ENCODE measurements at places on chromosomes 4 and X.

DNA sequence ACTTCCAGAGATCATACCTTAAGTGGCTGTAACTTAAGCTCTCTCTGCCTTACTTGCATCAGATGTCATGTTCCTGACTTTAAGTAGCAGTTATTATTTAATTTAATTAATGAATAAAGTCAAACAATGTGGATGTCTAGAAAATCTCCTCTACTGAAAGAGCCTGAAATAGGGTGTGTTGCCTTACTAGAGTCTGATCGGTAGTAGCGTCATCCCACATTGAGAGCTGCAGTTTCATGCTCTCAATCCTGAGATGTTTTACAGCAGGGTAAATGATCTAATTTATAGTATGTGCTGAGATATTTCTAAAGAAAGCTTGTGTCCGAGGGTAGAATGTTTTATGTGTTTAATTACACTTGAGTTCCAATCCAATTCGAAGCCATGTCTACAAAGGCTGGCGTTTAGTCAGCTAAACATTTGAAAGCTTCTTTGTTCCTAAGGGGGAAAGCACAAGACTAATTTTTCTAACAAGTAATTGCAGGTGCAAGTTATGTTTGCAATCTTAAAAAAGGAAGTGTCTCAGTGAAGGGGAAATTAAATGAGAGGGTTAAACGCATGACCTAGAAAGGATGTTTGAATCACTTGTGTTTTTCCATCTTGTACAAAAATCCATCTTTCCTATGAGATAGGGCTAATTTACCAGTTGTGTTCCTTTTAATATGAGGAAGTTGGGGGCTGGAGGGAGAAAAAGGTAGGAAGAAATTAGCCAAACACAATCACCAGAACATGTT, 391.0 kb upstream of the MAGEB2 start:
- no peak for DNase-seq

DNA sequence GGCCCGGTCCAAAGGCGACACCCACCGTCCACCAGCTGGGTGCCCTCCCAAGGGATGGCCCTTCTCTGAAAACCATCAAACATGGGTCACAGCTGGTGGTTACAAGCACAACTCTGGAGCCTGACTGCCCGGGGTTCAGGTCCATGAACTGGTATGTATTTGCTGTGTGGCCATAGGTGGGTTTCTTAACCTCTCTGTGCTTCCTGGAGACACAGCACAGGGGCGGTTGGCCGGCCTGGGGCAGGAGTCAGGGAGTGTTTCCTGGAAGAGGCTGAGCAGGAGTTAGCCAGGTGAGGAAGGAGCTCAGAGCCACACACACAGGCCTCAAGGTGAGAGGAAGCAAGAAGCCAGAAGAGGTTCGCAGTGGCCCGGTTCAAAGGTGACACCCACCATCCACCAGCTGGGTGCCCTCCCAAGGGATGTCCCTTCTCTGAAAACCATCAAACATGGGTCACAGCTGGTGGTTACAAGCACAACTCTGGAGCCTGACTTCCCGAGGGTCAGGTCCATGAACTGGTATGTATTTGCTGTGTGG, 243.7 kb upstream of the PSAPL1 start:
- no peak for DNase-seq

GRCh38 chr4:41175794-41176193, 38.5 kb downstream of the APBB2 start:
- DNase-seq, result no peak

GRCh38 chr4:89204624-89205023, 93.3 kb downstream of the TIGD2 start:
- no peak for DNase-seq

DNA sequence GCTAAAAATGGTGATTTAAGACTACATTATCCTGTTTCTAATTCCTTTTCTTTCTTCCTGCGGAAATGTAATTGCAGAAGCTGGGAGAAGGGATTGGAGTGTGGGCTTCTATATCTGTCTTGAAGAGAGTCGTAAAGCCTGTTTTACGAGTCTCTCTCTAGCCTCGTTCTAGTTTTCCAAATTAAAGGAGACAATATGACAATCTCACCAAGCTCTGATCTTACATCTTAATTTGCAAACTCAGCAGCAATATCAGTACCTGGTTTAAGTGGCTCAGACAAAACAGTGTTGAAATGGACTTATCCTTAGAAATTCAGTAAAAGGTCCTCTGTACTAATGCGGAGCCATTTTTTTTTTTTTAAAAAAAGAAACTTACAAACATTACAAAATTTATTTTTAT, 349.5 kb upstream of the HAND2 start:
- no peak for DNase-seq

GRCh38 chr4:86755388-86755787, 93.8 kb downstream of the SLC10A6 start:
- no peak for DNase-seq

DNA sequence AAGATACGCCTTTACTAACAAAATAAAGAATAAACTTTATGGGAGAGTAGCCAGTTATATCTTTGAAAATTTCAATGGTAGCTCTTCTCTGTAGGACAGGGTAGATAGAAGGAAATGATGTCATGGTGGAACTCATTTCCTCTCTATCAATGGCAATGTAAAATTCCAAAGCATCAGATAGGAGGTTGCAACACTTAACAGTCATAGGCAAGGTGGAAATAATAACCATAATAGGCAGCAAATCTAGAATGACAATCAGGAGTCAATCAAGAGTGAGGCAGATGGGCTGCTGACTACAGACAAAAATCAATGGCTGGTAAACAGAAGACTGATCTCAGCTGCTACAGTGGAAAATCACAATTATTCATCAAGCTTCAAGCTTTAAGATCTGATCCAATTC, 53.9 kb upstream of the TET2 start:
- no peak for DNase-seq

DNA sequence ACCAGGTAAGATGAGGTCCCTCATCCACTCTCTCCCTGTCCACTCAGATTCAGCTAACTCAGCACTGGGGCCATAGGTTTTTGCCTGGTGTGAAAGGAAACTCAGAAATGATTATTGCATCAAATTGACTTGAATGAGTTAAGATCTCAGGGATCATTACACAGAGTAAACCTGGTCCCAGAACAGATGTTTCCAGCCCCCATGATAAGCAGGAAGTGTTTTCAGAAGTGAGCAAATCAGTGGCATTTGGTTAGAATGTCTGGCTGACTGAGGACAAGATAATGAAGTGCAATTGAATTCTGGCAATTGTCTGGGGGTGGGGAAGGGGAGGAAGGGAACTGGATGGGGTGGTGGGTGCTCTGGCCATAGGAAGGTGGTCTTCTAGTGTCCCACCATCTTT, 108.0 kb downstream of the CHIC2 start:
- DNase-seq, result no peak

GRCh38 chr4:30763321-30763727, 43.2 kb downstream of the PCDH7 start:
- DNase-seq, result no peak

DNA sequence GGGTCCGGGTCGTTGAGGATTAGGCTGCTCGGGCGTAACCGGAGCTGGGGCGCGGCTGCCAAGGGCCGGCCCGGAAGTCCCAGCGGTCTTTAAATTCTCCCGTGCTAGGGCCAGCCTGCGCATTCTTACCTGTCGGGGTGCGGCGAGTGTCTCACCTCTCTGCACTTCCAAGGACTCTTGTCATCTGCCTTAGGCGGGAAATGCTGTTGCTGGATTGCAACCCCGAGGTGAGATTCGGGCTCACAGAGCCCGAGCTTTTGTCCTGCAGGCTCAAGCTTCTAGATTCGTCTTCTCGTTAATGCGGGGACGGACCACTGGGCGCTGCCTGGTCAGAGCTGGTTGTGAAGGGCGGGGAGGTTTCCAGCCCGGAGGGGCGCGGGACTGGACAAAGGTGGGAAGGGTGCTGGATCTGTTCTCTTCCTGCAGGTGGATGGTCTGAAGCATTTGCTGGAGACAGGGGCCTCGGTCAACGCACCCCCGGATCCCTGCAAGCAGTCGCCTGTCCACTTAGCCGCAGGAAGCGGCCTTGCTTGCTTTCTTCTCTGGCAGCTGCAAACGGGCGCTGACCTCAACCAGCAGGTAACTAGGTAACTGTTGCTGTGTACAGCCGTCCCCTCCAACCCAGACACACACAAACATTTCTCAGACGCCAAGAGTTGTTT, at the start of gene ANKRD37:
ANKRD37 (plus strand) TSS at position 118 of the 662 bp plus-strand sequence; CDS start at position 201, 83 bp downstream.
- DNase-seq, result no peak

GRCh38 chrX:114962209-114962608, 55.2 kb downstream of the IL13RA2 start:
- DNase-seq, result no peak

GRCh38 chr4:176789955-176790354, 2.8 kb downstream of the VEGFC start:
- DNase-seq, result no peak
